ENCODE measurements at places on chromosomes 1 and 21.

- no peak for DNase-seq
These were observed 227.1 kb downstream of the TOMM20 start for GRCh38 chr1:234901491-234902049.

GRCh38 chr1:156642265-156643048 lies 540 bp downstream of the BCAN start:
- DNase-seq = peak; percentile 46

DNA sequence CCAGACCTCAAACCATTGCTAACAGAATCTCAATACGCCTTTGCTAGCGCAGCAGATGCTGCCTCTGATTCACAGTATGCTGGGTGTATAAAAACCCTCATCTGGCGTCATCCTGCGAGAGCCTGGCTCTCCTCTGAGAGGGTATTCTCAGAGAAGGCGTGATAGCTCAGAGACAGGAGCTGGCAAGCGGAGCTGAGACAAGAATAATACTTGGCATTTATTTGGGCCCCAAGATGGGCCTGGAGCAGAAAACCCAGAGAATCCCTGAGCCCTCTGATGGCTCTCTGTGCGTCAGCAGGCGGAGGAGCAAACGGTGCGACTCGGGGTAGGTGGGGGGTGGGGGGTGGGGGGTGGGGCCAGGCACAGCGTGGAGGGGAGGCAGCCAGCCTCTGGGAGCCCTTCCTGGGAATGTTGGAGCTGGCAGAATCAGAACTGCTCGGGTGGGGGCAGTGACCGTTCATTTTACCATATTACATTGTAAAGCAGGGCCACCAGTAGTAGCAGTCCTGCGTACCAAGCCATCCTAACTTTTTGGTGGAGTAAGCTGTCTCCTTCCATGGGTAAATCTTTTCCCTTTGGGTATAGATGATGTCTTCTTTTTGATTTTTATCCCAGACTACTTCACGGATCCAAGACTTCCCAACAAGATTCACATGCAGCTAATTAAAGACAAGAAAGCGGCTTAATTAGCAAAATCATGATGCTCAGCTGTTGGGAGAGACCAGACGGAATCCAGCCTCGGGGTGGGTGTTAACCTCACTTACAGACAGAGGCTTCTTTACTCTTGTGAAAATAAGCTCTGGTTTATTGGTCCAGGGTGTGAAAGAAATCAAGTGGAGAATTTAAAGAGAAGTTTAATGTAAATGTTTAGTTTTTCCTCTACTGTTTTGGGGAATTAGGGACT lies 7.1 kb downstream of the RIIAD1 start:
- peak; percentile 4 for DNase-seq

DNA sequence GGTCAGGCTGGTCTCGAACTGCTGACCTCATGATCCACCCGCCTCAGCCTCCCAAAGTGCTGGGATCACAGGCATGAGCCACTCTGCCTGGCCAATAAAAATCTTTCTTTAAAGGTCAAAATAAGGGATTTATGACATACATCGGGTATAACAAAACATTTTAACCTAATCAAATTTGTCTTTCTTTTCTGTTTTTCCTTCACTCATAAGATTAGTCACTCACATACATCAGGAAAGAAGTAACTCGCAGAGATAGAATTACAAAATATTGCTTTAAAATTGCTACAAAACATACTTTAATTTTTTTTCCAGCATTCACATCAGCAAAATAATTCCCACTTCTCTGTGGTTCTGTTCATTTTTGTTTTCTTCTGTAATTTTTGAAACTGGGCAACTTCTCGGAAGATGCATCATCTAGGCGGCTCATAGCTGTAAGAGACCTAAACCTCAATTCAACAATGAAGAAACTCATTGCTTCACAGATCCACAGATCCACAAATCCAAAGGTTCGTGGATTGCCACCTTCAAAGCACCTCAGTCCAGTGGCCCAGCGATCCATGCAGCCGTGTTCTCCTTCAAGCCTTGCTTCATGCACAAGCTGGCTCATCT lies 39.7 kb downstream of the NEK2 start:
- DNase-seq = no peak

GRCh38 chr21:33901412-33902288 lies 14.0 kb downstream of the ATP5PO start:
- peak; percentile 33 for DNase-seq
